ENCODE measurements at places on chromosomes 11 and 22.
A peak's percentile ranks its signal among the peaks of the same experiment; 100 is the strongest.

DNA sequence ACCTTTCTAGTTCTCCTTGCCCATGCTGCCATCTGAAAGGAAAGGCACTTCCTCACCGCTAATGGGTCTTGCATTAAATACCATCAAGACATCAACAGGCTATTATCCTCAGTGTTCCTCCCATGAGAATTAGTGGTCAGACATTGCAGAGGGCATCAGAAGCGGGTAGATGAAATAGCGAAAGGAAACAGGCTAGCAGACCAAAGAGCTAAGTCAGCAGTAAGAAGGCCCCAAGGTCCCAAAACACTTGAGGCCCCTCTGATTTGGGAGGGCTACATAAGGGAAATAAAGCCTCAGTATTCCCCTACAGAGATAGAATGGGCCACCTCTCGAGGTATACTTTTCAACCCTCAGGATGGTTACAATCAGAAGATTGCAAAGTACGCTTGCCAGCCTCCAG is 12.9 kb downstream of the KCNJ11 start:
- no peak for DNase-seq

DNA sequence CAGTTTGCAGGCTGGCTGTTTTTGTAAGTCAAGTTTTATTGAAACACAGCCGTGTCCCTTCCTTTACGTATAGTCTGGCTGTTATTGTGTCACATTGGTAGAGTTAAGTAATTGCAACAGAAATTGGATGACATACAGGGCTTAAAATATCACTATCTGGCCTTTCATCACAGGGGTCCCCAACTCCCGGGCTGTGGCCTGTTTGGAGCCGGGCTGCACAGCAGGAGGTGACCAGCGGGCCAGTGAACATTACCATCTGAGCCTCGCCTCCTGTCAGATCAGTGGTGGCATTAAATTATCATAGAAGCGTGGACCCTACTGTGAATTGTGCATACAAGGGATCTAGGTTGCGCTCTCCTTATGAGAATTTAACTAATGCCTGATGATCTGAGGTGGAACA is 31.7 kb downstream of the EXT2 start:
- no peak for DNase-seq

- DNase-seq: no peak
Observed at GRCh38 chr11:69926376-69927050, 107.3 kb upstream of the FGF3 start.

GRCh38 chr11:70733327-70734325 is 335.3 kb downstream of the CTTN start:
- no peak for DNase-seq

GRCh38 chr11:106828976-106829375 is 189.3 kb downstream of the GUCY1A2 start:
- no peak for DNase-seq

DNA sequence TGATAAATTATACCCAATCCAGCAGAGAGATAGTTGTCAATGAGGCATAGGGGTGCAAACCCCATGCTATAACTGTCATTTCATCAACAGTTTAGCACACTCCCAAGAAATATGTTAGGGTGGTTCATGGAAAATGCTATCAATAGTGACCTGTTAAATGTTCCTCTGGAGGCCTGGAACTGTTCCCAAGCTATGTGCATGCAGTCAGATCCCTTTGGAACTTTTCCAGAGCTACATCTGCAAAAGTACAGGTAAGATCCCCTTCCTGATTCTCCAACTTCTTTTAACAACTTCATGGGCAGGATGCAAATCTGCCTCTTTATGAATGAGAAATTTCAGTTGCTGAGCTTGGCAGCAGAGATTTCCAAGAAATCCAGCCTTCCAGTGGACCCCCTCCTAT is 27.2 kb downstream of the ABTB2 start:
- DNase-seq: peak; percentile 80

DNA sequence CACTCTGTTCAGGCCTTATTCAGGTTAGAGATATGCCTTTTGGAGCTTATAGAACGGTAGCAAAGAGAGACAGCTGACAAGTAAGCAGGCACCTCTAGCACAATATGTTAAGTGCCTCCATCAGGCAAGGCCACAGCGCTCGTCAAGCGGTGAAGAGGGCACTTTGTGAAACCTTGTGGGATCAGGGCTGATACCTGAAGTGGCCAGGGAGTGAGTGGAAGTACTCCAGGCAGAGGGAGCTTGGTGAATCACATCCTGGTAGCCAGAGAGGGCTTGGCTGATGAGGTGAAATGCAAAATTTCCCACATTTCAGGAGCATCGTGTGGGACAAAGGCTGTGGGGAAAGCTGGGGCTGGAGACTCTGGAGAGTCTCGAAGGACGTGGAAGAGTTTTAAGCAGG is 87.4 kb downstream of the PKNOX2 start:
- no peak for DNase-seq

GRCh38 chr11:84407091-84407490 is 1120.9 kb upstream of the CCDC90B start:
- no peak for DNase-seq

- DNase-seq: peak; percentile 87
Observed at GRCh38 chr11:57335343-57336110, at the start of gene SSRP1. TSS of gene SSRP1 (minus strand) at chr11:57335892. CDS start at chr11:57335121, 771 bp downstream.

DNA sequence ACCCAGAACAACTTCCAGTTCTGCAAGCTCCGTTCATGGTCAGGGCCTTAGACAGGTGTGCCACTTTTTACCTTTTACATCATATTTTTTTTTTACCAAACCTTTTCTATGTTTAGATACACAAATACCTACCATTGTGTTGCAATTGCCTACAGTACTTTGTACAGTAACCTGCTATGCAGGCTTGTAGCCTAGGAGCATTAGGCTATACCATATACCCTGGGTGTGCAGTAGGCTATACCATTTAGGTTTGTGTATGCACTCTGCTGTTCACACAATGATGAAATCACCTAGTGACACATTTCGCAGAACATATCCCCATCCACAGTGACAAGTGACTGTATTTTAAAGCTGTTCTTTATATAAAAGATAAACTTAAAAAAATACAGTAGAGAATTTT is 29.6 kb downstream of the APIP start:
- no peak for DNase-seq

GRCh38 chr11:110409174-110409573 is 20.6 kb upstream of the FDX1 start:
- DNase-seq: no peak

- no peak for DNase-seq
Observed at GRCh38 chr11:31823644-31824331, 12.7 kb upstream of the PAX6 start.

GRCh38 chr11:121179306-121179705 is 78.3 kb downstream of the TECTA start:
- DNase-seq: no peak

DNA sequence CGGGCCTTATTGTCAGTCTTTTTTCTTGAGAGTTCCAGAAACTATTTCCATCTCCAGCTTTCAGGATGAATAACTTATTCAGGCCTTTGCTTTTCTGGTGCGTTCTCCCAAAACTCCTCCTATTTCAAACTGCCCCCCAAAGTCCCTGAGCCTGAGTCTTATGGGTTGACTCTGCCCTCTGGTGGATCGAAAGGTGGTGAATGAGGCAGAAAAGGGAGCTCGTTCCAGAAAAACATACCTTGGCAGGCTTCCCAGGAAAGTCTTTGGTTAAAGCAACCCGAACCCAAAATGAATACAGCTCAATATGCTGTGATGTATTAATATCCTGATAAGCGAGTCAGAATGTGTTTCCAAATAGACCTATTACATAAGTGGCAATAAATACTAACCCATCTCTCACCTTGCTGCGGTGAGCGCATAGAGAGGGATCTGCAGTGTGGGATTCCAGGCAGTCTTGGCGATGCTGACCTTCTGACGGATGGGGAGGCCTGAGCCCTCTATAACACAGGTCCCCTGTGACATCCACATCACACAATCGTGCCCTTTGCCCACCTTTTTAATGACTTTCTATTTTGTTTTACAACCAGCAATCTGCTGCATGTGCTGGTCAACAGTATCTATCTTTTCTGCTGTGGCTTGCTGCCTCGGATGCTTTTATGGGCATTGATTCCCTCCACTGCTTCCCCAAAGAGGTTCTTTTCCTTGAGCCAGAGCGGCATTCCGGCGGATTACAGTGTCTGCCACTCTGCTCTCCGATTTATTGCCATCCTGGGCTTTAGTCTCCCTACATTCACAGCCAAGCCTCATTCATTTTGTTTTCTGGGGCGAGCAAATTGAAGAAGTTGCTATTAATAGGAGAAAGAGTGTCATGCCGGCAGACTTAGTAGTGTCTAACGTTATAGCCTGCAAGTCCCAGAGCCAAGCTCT is 756.8 kb downstream of the NTM start:
- peak; percentile 40 for DNase-seq
